ENCODE measurements at places on chromosomes 11 and 22.

DNA sequence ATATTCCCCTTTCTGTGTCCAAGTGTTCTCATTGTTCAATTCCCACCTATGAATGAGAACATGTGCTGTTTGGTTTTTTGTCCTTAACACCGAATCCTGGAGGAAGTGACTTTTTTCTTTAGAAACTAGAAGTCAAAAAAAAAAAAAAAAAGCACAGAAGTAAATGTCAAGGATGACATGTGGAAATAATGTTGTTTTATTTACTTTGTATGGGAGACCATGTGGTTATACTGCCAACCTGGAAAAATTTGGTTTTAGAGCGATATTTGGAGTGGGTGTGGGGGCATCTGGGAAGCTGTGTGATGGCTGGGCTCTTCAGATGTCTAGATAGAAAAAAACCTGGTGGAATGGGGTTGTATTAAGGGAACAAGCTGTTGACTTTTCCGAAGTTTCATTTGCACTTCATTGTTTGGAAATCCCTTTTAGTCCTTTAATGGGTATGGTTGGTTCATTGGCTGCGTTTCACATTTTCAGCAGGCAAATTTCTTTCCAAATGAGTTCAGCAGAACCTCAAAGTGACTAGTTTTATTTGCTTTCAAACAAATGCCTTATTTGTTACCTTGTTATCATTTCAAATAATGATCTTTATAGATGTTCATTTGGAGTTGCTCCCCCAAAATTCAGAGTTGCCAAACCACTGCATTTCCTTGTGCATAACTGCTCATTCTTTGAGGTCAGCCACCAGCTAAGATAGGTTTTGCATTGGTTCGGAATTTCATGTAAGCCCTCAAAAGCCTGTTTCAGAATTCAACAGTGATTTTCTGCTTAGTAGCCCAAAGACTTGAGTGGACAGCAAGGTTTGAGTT is 508.2 kb downstream of the METTL15 start:
- DNase-seq = no peak

- DNase-seq = no peak
Measured at GRCh38 chr22:39248254-39248653, 3.5 kb upstream of the PDGFB start.

DNA sequence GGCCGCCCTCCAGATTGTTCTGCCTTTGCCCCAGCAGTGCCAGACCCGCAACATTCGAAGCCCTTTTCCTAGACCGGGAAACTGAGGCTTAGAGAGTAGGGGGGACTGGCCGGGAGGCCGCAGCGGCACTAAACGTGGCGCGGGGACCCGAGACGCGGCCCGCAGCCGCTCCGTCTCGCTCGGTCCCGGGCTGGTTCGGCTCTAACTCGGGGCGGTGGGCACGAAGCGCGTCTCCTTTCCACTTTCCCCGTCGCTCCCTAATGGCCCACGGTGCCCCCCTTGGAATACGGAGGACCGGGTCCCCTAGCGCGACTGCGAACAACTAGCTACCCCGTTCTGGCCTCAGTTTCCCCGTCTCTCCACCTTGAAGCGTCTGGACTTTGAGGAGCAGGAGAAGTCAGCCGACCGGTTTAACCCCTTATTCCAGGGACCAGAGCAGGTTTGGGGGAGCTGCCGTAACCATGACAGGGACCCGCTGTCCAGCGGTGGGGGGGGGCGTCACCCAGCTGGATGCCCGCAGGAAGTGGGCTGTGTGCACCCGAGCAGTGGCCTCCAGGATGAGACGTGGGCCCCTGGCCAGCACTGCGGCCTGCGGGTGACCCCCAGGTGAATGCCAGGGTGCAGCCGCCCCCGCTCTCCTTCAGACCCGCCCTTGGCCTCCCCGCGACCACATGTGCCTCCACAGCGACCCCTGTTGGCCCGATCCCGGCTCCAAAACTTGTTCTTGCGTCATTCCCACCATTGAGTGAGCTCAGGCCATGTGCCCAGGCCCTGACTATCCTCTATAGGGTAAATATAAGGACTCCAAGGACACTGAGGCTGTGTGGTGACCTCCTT is 1.1 kb downstream of the CDC42EP1 start:
- peak; percentile 69 for DNase-seq

DNA sequence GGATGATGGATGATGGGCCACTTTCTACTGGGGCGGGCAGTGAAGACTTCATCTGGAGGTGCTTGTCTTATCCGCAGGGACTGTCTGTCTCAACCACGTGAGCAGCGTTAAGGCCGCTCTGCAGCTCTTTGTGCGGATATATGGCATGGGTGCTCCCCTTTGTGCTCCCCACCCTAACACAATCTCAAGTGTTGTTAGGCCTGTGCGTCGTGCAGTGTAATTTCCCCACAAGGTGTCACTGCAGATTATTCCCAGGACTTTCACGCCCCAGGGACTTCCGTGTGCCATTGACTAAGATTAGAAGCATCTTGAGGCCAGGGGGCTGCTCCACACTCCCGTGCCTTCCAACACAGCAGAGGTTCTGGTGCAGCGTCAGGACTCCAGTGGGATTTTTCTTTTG is 65.3 kb downstream of the TBC1D22A start:
- DNase-seq = no peak

DNA sequence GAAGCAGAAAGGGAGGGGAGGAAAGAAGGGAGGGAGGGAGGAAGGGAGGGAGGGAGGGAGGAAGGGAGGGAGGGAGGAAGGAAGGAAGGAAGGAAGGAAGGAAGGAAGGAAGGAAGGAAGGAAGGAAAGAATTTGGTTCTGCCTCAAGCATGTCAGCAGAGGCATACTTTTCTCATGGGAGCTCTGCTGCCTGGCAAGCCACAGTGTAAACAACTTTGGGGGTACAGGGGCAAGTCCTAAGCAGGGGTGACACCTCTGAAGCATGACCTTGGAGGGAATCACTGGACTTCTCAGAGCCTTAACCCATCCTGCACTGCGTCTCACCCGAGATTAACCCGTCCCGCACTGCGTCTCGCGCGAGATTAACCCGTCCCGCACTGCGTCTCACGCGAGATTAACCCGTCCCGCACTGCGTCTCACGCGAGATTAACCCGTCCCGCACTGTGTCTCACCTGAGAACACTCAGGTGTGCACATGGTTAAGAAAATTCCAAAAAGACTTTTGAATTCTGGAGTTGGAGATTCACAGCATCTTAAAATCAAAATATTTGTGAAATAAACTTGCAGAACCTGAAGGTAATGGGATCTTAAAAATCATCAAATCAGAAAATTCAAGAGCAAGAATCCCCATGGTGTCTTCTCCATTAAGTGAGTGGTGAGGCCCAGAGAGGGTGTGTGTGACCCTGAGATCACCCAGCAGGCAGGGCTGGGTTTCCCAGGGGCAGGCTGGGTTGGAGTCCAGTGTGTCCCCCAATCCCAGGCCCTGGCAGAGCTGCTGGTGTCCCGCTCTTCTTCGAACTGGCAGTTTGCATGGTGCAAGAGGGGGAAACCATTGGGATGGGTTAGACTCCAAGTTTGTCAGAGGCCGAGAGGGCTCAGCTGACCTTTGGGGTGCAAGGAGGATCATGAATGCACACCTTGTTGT is 190.4 kb downstream of the MN1 start:
- DNase-seq = no peak

DNA sequence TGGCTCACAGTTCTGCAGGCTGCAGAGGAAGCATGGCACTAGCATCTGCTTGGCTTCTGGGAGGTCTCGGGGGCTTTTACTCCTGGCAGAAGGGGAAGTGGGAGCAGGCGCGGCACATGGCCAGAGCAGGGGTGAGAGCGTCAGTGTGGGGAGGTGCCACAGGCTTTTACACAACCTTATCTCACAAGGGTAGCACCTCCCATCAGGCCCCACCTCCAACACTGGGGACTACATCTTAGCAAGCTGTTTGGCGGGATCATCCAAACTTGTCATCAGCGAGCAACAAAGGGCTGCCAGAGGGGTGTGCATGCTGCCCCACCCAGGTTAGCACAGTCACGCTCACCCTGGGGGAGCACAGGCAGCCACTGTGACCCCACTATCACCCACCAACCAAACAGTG is 18.9 kb upstream of the YPEL1 start:
- DNase-seq = no peak

DNA sequence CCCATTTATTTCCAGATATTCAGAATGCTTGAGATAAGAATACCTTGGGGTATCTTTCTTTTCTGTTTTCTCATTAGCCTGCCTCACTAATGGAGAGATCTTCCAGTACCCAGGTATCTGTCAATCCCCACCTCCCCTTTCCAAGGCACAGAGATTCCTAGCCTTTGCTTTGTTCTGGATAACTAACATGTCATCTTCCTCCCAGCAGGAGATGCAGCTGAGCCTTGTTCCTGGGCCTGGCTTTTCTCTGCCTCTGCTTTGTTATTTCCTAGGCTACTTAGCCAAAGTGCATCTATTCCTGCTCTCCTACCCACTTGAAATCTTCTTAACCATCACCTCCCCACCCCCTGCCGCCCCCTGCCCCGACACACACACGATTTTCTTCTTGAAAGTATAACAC is 297.1 kb downstream of the NELL1 start:
- no peak for DNase-seq

DNA sequence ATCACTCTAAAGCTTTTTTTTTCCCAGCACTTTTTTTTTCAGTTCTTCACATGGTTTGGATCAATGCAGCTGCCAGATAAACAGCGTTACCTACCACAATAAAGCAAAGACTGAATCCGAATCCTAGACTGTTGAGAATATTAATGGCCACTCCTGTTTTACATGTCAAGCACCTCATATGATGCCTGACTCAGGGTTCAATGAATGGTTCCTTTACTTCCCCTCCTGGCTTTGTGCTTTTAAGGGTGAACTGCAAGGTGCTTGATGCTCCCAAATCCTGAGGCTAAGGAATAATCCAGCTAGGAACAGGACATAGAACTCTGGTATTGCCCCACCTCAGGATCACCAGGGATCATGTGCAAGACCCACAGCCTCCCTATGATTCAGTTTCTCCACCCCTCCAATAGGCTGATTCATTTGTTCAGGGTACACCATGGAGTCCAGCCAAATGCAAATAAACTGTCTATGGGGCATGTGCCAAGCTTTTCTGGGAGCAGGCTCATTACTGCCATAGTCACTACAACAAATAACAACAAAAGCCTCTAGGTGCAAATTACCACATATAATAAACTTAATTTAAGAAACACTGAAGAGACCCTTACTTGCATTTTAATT is 104.3 kb downstream of the GAB2 start:
- DNase-seq = no peak

All from GM06990 (cell line).